ENCODE measurements at places on chromosomes 1 and 21. TPM values are rescaled to one million over a fixed set of nuclear protein-coding genes. Genes with fewer than 3 reads are reported as not detected.

- DNase-seq: no peak
Observed at GRCh38 chr1:48789903-48790302, 13.2 kb upstream of the BEND5 start.

The REN gene
- not detected for total RNA-seq

GRCh38 chr1:84770481-84770880 is 80.2 kb upstream of the SSX2IP start:
- no peak for DNase-seq

GRCh38 chr21:31988492-31989290 is 115.9 kb downstream of the HUNK start:
- no peak for DNase-seq

The HES5 gene
- total RNA-seq: 0.17 TPM

The OR2T3 gene
- not detected for total RNA-seq

DNA sequence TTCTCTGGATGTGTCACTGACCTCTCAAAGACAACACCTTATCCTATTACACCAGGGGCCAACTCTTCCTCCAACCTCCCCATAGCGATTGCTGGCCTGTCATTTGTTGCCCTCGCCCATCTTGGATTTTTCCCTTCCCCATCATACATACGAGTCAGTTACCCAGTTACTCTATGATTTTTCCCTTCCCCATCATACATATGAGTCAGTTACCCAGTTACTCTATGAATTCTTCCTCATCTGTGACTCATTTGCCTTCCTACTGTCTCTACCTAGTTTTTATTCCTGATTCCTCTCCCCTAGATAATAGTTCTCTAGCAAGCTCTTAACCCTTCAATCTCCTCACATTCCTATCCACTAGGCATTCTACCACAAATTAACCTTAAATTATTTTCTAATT is 178.8 kb downstream of the NR5A2 start:
- no peak for DNase-seq

The ANGPTL3 gene
- not detected for total RNA-seq

- DNase-seq: no peak
Observed at GRCh38 chr1:101308935-101309333, 72.1 kb downstream of the S1PR1 start.

The VANGL2 gene
- total RNA-seq: 0.05 TPM

The TDRD5 gene
- total RNA-seq: not detected

DNA sequence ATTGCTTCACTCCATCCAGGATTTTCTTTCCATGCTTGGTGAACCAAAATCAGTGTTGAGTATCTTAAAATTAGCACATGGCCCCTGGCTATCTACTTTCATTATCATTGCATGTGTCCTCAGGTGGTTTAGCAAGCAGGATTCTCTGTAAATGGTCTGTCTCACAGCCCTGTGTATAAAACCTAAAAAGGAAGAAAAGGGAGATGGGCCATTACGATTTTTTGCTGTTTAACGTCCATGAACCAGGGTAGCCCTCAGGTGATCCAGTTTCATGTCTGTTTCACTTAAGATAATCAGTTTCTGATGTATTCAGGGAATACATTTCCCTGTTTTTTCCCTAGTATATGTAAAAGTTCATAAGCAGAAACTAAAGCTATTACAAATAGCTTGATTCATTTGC is 238.2 kb downstream of the NFIA start:
- DNase-seq: no peak

GRCh38 chr1:40519517-40519916 is 10.9 kb downstream of the EXO5 start:
- DNase-seq: no peak

GRCh38 chr1:5915587-5916571 is 76.3 kb downstream of the NPHP4 start:
- DNase-seq: peak; percentile 58

- peak; percentile 48 for DNase-seq
Observed at GRCh38 chr1:230067419-230067870, 407 bp downstream of the GALNT2 start.

The HSD11B1 gene
- not detected for total RNA-seq

GRCh38 chr1:11979851-11980675 is at the start of gene MFN2:
Gene MFN2 (plus strand): TSS chr1:11980444. CDS start chr1:11989169, 8,725 bp downstream.
- DNase-seq: peak; percentile 99

DNA sequence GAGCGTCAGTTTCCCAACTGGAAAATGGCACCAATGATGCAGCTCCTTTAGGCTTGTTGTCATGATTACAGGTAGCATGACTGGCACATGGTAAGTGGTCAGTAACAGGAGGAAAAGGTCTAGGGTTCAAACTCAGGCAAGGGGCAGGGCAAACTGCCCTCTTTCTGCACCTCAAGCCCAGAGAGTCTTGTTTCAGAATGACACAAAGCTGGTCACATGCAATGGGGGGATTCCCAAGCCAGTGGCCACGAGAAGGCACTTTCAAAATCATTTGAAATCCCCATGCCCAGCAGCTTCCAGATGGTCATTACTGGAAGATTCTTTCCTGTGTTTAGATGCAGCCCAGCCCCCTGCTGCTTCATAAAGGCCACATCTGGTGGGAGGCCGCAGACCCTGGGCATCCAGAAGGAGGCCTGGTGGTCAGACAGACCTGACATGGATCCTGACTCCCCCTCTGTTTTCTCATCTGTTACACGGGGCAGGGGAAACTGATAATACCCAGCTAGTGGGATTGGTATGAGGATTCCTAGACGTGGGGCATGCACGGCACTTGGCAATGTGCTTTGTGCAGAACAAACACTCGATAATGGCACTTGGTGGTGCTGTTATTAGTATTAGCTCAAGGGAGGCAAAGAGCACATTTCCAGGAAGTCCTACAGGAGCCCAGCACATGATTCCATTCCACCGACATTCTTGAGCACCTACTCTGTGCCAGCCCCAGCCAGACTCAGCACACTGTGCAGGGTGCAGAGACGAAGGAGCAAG is 6.9 kb upstream of the PLA2G2D start:
- DNase-seq: no peak

DNA sequence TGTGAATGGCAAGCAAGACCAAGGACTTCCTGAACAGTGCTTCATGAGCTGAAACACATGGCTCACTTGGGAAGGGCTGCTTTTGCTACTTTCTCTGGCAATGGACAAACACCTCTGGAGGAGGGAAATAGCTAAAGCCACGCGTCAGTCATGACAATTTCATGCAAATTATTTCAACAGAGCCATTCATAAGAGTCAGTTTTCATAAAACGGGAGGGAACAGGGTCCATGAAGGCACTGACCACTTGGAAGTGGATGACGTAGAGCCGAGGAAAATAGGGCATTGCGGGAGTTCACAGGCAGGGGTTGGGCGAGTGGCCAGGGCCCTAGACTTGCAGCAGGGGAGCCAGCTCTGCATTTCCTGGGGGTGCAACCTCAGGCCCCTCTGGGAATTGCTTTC is 43.9 kb downstream of the SDC3 start:
- no peak for DNase-seq

The TEDDM1 gene
- not detected for total RNA-seq

- DNase-seq: peak; percentile 45
Observed at GRCh38 chr1:6418668-6419396, 887 bp downstream of the HES2 start.

The F5 gene
- not detected for total RNA-seq

The OR2L8 gene
- 0.17 TPM for total RNA-seq

Measured in dermis blood vessel endothelial cell (primary cell).